Cortex of kidney (tissue), 1 donor: ENCODE measurements at places on chromosomes 7 and 10.

GRCh38 chr7:96126382-96126781 lies 195.5 kb downstream of the SLC25A13 start:
- no peak for DNase-seq

DNA sequence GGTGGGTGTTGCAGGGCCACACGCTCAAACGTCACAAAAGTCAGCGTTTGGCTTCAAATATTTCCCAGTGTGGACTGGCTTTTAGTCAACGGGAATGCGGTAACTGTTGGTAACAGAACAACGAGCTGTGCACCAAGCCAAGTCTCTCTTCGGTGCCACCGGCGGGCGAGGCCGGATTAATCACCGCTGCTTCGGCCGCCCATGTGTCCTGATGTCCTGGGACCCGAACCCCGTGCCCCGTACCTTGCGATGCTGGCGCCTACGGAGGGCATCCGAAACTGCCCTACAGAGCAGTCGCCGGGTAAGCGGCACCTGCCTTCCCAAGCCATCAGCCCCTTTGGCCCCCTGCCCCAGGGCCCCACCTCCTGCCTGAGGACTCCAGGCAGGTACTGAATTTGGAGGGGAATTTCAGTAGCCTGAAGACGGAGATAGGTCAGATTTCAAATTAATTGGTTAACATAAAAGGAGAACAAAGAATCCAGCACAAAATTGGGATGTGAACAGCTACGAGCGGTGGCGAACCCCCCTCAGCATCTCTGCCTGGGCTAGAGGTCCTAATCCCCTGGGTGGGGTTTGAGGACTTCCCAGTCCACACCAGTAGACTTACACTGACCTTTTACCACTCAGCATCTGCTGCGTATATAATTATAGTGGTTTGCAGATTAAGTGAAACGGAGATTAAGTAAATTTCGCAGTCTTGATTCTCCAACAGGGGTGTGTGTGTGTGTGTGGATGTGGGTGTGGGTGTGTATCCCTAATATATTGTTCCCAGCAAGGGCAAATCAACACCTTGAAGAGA lies at the start of gene LRRC72:
LRRC72 (plus strand) TSS at position 84 of the 799 bp plus-strand sequence; CDS start at position 212, 128 bp downstream.
- DNase-seq: no peak

DNA sequence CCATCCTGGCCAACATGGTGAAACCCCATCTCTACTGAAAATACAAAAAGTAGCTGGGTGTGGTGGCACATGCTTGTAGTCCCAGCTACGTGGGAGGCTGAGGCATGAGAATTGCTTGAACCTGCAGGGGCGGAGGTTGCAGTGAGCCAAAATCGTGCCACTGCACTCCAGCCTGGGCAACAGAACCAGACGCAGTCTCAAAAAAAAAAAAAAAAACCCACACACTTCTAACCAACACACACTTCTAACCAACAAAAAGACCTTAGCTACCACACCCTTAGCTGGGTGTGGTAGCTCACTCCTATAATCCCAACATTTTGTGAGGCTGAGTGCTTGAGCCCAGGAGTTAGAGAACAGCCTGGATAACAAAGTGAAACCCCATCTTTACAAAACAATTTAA lies 33.9 kb upstream of the SPOCK2 start:
- no peak for DNase-seq

GRCh38 chr10:101230183-101230917 lies 1.1 kb upstream of the LBX1 start:
- DNase-seq: no peak

GRCh38 chr10:129191797-129192196 lies 275.2 kb upstream of the MGMT start:
- DNase-seq: no peak

- DNase-seq: peak; percentile 21
These were observed at the start of gene ALDH18A1 for GRCh38 chr10:95656291-95657164. TSS of gene ALDH18A1 (minus strand) at chr10:95656711. CDS start at chr10:95653377, 3,334 bp downstream.

- DNase-seq: no peak
These were observed 141.6 kb downstream of the PRKAG2 start for GRCh38 chr7:151735186-151735850.

DNA sequence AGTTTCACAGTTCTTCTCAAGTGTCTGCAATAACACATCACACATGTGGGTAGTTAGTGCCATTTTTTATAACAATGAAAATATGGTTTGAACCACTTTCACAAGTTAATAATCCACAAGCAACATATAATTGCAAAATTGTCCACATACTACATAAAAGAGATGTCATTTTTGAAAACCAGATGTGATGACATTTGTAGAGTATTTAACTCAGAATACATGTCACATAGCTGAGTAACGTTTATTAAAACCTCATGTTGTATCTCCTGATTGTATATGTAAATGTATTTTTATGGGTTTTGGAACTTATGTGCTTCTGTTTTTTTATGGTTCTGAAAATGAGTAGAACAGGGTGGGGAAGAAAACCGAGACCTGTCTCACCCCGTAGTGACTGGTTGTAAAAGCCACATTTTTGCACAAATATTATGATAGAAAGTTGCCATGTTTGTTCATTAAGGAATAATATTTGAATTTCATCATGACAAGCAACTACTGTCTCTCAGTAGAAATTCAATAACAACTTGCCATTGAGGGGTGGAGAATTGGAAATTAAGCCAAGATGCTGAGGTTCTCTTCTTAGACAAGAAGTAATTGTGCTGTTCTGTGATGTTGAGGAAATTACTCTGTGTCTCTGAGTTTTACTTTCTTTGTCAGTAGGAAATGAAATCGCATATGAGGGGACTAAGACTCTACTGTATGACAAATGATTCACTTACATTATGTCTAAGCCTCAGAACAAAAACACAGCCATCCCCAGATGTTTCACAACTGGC lies 29.2 kb upstream of the EGFR start:
- no peak for DNase-seq

DNA sequence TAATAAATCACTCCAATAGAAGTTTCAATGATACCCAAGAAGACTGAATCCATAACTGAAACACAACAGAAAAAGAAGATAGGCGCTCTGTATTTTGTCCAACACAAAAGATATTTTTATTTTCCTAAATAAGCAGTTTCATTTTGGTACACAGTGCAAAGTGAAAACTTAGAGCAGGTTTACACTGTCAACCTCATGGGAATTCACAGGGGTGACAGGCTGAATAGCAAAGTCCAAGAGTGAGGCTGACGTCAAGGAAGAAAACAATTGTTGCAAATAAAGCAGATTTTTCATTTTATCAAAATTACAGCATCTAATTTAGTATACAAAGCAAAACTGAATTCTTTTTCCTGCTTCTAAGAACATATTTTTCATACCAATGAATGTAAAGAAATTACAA lies 28.6 kb downstream of the NAMPT start:
- no peak for DNase-seq

DNA sequence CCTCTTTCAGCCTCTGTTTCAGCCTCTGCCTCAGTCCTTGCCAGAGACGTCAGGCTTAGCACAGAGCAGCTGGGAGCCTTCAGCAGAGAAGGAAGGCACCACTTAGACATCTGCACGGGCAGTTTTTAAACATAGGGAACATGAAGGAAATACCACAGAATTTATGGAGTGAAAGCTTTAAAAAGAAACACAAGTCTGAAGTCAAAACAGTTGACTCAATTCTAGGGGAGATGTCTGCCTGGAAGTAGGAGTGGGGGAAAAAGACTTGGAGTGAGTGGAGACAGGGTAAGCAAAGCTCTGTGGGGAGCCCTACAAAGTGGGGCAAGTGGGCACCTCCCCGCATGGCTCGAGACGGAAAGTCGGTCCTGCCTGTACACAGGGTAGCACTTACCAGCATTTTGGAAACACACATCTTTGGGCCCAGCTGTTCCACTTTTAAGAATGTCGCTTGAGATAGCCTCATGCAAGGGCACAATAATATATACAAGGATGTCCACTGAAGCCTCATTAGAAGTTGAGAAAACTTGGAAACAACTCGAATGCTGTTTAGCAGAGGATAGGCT lies 5.0 kb upstream of the TBXAS1 start:
- DNase-seq: no peak

- no peak for DNase-seq
These were observed 4.2 kb downstream of the SMARCD3 start for GRCh38 chr7:151244196-151244840.

GRCh38 chr10:73863039-73863817 lies 11.1 kb downstream of the CAMK2G start:
- no peak for DNase-seq

- DNase-seq: no peak
These were observed 24.6 kb downstream of the ARHGAP22 start for GRCh38 chr10:48580236-48580635.

DNA sequence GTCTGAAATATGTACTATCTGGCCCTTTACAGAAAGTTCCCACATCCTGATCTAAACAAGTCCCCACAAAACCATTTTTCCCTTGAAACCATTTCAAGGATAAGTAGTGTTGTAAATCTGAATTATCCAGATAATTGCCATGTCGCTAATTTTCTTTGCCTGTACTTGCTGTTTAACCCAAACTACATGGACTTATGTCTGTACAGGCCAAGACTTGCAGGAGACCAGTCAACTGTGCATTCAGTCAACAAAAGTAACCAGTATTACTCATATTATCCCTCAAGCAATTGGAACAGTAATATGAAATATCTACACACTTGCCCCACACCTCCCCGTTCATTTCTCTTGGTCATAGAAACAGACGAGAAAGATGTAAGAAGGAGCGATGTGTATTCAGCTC lies 347.8 kb upstream of the NFE2L3 start:
- DNase-seq: no peak

DNA sequence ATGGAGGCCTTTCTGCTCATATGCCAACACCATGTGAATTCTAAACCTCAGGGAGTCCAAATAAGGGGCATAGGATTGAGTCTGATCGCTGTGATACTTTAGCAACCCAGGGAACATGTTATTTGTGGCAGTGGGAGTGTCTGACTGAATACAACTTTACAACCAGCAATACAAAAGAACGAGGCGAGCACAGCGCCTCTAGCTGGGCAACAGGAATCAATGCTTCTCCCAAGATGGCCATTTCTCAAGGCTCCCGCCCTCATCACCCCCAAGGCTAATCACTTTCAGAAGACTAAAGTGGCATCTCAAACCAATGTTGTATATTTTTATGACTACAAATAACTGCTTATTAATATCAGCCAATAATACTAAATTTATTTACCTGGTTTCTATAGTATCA lies 28.1 kb downstream of the YWHAG start:
- no peak for DNase-seq

DNA sequence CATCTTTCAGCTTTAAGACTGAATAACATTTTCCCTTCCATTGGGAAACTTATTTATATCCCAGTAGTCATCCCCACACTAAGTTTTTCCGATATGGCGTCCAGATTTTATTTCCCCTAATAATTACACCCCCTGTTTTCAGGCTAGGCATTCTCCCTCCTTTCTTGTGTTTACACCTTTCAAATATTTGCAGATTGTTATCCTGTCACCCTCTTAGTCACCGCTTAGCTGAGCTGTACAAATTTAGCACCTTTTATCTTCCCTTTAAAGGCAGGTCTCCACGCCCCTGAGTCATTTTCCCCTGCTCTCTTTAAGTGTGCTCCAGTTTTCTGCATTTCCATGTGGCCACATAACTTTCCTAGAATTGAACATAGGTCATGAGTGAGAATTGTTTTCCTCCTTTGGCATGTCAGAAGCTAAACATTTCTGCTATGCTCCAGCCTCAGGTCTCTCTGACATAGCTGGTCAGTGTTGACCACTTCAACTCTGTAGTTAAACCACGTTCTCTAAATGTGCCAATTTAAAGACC lies 47.4 kb downstream of the LRRC4 start:
- DNase-seq: no peak

DNA sequence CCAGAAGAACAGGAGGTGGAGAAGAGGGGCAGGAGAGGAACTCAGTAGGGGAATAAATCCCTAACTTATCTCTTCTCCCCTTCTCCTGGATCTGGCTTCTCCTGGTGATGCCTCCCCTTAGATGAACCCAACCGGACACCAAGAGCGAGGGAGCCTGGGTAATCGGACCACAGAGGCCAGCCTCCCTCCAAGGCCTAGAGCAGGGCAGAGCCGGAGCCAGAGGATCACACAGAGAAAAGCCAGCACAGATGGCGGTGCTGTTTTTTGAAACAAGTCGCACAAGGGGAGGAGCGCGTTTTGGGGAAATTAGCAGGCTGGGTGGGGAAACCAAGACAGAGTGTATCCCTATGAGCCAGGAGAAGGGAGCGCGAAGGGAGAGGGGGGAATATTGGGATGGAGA lies 4.9 kb upstream of the SRRM3 start:
- DNase-seq: no peak

- DNase-seq: no peak
These were observed 448.5 kb downstream of the NXPH1 start for GRCh38 chr7:8881916-8882315.

DNA sequence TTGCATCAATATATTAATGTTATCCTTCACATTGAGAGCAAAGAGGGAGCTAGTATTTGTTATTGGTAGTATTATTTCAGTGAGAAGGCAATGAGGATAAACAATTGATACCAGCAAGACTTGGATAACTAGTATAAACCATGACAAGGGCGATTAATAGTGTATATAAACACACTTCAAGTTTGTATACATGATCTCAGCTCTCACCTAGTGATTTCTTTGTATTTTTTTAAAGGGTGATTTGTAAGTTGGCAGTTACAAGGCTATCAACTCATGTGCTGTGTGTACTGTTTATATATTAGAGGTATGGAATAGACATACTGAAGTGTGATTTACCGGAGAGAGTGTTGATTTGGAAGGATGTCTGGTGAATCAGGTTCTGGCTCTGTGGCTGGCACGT lies 88.0 kb downstream of the SNX10 start:
- no peak for DNase-seq

DNA sequence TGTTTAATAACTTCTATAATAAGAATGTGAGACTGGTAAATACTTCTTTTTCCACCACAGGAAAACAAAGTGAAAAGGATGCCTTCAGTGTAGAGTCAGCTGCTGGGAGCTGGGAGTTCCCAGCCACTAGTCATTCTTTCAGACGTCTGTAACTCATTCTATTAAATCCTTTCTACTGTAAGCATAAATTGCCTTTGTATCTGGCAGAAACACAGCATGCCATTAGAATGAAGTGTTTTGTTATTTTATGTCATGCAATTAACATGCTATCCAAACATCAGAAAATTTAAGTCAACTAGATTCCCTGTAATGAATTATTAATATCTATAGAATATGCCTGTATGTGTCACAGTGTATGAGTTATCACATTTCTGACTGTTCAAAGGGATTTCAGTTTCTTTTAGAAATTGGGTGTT lies 14.3 kb downstream of the BPGM start:
- no peak for DNase-seq

GRCh38 chr10:130744631-130745030 lies 566.9 kb downstream of the TCERG1L start:
- no peak for DNase-seq

DNA sequence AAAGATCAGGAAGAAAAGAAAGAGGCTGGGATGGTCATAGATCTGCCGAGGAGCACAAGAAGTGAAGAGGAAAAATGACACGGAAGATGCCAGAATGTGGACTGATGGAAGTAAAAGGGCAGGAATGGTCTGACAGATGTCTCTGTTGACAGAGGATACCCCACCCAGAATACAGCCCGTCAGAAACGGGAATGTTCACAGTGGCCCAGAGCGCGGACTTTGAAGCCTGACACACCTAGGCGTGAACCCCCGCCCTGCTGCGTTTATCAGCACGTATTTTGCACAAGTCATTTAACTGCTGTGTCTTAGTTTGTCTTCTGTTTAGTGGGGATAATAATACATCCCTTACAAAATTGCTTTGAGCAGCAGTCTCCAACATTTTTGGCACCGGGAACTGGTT lies 27.1 kb downstream of the AKR1B1 start:
- DNase-seq: no peak
